ENCODE measurements at places on chromosomes 5 and 9. TPM values are rescaled to one million over a fixed set of nuclear protein-coding genes. Genes with fewer than 3 reads are reported as not detected.

LHX3 gene
- not detected for total RNA-seq

RNF183 gene
- total RNA-seq = not detected

NUTM2G gene
- total RNA-seq = not detected

TRIM52 gene
- 7.8 TPM for total RNA-seq

ABO gene
- not detected for total RNA-seq

CDC25C gene
- 5.9 TPM for total RNA-seq

FGFR4 gene
- not detected for total RNA-seq

TAF11L9 gene
- not detected for total RNA-seq

NMUR2 gene
- total RNA-seq = not detected

TRPM3 gene
- total RNA-seq = not detected

HMCN2 gene
- total RNA-seq = not detected

FOXI1 gene
- total RNA-seq = not detected

HRCT1 gene
- 1.2 TPM for total RNA-seq

FBN2 gene
- total RNA-seq = 70.8 TPM

SLC28A3 gene
- not detected for total RNA-seq

RNF130 gene
- total RNA-seq = 49.8 TPM

CDKN2B-AS1 gene
- total RNA-seq = 4.1 TPM

ZNF462 gene
- total RNA-seq = 5.0 TPM

TTLL11 gene
- total RNA-seq = 6.3 TPM

HRH2 gene
- not detected for total RNA-seq
